ENCODE measurements at places on chromosomes 4 and X.

GRCh38 chr4:183356931-183357675 lies 34.9 kb upstream of the CLDN24 start:
- DNase-seq: no peak

GRCh38 chr4:472881-473569 lies 25.9 kb downstream of the ZNF721 start:
- DNase-seq: no peak

DNA sequence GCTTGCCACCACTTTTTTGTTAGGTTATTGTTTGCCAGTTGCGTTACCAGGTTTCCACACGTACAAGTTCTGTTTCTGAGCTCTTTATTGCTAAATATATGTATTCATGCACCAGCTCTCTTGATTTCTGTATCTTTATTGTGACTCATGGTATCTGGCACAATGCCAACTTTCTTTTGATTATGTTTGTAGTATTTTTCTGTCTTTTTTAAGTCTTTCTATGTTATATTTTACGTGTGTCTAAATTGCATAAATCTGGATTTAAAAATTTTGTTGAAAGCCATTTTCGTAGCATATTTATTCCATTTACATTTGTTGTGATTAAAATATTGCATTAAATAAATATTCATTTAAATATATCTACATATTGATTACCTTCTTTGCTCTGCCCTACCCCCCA lies 73.8 kb downstream of the KDM6A start:
- DNase-seq: no peak

- DNase-seq: no peak
Measured at GRCh38 chrX:73134741-73135140, 55.4 kb upstream of the PABPC1L2A start.

DNA sequence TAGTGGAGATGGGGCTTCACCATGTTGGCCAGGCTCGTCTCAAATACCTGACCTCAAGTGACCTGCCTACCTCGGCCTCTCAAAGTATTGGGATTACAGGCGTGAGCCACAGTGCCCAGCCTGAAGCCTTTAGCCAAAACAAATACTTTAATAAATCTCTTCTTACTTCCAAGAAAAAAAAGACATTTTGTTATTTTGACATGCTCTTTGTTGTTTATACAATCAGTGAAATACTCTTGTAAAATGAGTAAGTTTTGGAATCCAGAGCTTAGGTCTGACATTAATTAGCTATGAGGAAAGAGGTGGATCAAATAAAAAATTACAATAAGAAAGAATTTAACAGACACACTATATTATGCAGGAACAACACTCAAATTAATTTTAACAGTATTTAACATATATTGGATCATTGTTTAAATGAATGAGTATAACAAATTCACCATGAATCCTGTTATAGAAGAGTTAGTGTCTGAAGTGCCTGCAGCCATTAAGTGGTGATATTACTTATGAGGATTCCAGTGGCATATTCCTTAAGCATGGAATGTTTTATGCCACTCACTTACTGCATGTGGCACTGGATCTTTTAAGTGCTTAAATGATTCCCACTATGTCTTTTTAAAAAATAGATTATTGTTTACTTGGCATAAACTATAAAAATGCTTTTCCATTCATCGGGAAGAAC lies 260.1 kb upstream of the GIMD1 start:
- no peak for DNase-seq

GRCh38 chr4:100721490-100721889 lies 203.7 kb upstream of the EMCN start:
- DNase-seq: no peak

DNA sequence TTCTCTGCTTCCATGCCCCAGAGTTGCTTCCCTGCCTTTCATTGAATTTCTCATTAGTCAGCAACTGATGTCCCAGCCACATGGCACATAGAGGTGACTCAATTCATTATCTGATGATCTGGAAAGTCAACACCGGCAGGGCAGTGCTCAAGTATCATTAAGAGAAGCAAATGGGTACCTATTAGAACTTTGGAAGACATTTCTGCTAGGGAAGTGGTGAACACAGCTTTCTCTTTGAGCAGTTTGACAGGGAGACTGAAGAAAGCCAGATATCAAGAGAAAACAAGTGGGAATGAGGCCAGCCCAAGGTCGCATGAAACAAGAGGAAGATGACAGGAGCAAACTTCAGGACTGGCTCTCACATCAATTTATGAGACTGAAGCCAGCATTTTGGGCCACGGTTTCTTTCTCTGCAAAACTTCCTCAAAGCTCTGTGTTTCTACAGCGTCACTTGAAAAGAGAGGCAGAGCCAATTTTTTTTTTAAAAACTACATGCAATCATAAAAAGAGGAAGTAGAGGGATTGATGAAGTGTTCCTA lies 108.3 kb upstream of the RPS6KA3 start:
- no peak for DNase-seq

GRCh38 chrX:46967547-46967946 lies 55.3 kb downstream of the JADE3 start:
- no peak for DNase-seq
